ENCODE measurements at places on chromosomes 6 and 20.

GRCh38 chr6:46022106-46022948, 6.7 kb upstream of the CLIC5 start:
- no peak for DNase-seq

GRCh38 chr20:49915380-49916145, at the start of gene SPATA2:
TSS of gene SPATA2 (minus strand) at chr20:49915529. CDS start at chr20:49908490, 7,039 bp downstream.
- peak; percentile 92 for DNase-seq

GRCh38 chr6:12230523-12230922, 59.6 kb upstream of the EDN1 start:
- no peak for DNase-seq

DNA sequence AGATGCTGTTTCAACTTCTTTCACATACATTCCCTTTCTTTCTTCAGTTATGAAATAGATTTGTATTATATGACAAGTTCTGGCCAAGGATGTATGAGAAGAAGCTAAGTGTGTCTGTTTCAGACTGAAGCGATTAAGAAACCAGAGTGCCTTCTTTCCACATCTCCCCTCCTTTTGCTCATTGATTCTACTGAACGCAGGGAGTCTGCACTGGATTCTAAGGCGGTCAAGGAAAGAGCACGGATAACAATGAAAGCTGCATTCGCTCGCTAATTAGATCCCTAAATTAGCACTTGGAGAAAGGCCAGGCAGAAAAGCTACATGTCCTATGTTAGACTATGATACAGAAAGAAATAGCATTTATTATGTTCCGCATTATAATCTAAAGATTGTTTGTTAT, 267.7 kb downstream of the HAO1 start:
- DNase-seq: no peak

DNA sequence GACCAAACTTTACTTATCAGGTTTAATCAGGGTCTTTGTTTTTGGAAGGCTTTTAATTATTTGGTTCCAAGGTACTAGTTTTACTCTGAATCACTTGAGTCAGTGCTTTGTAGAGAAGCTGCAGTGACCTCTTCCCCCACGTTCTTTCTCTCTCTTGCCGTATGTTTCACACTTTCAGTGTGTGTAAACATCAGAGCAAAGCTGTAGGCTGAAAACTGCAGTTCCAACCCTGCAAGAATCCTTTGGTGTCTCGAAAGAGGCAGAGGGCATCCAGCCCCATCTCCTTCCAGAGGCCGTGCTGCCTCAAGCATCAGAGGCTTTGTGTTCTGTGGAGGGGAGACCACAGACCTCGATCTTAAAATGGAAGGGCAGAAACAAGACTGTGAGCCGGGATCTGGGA, 42.1 kb downstream of the CFAP61 start:
- no peak for DNase-seq

DNA sequence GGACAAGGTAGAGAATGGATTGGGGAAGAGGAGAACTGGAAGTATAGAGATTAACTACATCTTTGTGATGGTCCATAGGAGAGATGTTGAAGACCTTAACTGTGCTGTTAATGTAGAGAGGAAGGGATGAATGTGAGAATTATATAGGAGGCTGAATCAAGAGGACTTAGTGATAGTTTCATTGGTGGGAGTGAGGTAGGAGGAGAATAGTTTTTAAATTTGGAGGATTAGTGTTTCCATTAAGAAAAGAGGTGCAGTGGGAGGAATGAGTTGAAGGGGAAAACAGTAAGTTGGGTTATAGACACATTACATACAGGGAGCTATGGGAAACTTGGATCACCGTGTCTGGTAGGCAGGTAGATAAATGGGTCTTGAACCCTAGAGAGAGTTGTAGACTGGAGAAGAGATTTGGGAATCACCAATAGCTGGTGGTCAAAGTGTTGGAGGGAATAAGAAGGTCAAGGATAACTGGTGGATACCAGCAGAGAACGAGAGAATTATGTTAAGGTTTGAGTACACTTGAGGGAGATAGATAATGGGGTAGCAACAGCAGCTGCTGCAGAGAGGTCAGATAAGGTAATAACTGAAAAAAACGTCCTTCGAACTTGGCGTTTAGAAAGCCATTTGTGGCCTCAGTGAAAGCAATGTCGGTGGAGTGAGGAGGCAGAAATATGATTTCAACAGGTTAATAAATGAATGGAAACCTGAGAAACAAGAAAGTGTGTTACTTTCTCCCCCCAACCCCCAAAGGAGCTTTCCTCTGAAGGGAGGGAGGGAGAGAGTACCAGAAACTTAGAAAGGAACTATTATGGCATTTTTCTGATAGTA, 3.1 kb downstream of the C6orf89 start:
- DNase-seq: no peak

GRCh38 chr6:43297644-43298564, at the start of gene SLC22A7:
TSS of gene SLC22A7 (plus strand) at chr6:43298260. CDS start at chr6:43298359, 99 bp downstream.
- no peak for DNase-seq

GRCh38 chr6:108779536-108780275, 68.5 kb upstream of the ARMC2 start:
- no peak for DNase-seq

GRCh38 chr20:54573838-54574237, 98.4 kb downstream of the DOK5 start:
- no peak for DNase-seq

- no peak for DNase-seq
Observed at GRCh38 chr6:24610672-24611071, 35.3 kb downstream of the KIAA0319 start.

- DNase-seq: no peak
Observed at GRCh38 chr6:85977661-85978060, 335.0 kb upstream of the SYNCRIP start.

DNA sequence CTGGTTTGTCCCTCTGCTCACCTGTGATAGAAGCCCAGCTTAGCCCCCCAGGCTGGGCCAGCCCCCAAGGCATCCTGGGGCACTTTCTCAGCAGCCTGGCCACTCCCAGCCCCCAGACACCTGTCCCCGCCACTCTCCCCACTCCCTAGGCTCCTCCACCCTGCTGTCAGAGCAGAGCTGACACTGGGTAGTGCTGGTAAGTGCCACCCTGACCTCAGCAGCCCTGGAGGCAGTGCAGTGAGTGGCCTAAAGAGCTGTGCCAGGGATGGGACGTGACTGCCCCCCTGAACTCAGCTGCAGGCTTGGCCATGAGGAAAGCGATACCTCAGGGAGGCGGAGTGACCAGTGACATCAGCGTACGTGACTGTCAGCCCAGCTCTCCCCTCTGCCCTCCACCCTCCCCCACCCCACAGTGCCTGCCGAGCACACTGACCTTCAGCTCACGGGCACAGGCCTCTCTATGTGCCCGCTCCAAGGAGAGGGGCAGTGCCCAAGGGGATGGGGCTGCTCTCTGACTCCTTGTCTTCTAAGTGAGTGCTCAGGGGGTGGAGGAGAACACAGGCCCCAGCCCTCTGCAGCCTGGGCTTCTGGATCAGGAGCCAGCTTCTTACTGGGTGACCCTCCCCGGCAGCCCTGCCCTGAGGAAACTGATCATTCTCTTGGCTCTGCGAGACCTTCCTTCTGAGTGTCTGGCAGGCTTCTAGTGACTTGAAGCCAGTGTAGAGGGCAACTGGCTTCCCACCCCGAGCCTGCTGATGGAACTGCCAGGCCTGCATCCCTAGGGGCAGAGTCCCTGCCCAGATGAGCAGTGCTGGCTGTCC, 172.7 kb downstream of the MRPL14 start:
- DNase-seq: no peak

DNA sequence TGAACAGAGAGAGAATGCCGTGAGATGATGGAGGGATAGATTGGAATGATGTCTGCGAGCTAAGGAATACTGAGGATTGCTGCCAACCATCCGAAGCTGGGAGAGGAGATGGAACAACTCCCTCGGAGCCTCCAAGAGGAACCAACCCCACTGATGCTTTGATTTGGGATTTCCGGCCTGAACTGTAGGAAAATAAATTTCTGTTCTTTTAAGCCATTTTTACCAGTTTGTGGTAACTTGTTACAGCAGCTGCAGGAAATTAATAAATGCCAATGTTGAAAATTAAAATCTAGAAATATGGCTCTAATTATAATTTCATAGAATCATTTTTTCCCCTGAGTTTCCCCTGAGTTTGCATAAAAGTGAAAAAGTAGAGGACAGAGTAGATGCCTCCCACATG, 14.1 kb downstream of the LRRN4 start:
- no peak for DNase-seq

GRCh38 chr6:48068278-48069251, 42.4 kb downstream of the PTCHD4 start:
- DNase-seq: no peak

GRCh38 chr20:61597996-61598395, 345.9 kb downstream of the CDH4 start:
- DNase-seq: no peak

DNA sequence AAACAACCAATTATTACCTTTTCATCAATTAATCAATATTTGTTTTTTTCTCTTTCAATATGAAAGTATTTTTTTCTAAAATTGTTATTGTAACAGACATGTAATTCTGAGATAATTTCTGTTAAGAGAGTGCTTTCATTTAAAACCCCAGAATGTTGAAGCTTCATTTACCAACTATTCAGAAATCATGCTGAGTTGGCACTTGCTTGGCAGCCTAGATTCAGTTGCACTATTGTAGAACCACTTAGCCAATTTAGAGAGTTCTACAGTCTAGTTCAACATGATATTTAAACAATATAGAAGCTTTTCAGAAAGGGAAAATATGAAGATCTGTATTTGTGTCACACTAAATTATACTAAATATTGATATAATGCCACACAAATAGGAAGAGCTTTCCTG, 56.1 kb upstream of the NKAIN2 start:
- DNase-seq: no peak

GRCh38 chr20:20076297-20077065, 24.1 kb downstream of the CFAP61 start:
- DNase-seq: no peak

- DNase-seq: no peak
Observed at GRCh38 chr6:158955255-158955654, 44.7 kb downstream of the RSPH3 start.

GRCh38 chr20:62830251-62830650, 13.4 kb downstream of the COL9A3 start:
- no peak for DNase-seq

GRCh38 chr6:49553384-49553783, 2.9 kb downstream of the C6orf141 start:
- DNase-seq: no peak

GRCh38 chr6:33297406-33297955, 1.3 kb downstream of the RGL2 start:
- no peak for DNase-seq

DNA sequence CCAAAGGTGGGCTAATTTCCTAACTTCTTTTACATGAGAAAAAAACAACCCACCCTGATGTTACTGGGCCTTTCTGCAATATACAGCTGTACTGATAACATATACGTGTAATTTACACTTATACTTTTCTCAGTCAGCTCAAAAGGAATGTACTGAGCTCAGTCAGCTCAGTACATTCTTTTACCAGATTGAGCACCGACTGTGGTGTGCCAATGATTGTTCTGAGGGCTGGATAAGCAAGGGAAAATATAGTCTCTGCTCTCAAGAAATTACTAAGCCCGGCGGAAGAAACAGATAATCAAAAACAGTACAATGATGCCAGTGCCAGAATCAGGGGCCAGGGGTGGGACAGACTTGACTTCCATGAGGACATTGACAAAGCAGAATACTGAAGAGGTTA, 10.0 kb upstream of the BLOC1S5 start:
- no peak for DNase-seq

- DNase-seq: no peak
Observed at GRCh38 chr6:83182114-83182513, 11.0 kb downstream of the PGM3 start.

- no peak for DNase-seq
Observed at GRCh38 chr20:52469128-52469527, 277.5 kb upstream of the ZFP64 start.

- no peak for DNase-seq
Observed at GRCh38 chr6:50822078-50822476, 3.4 kb downstream of the TFAP2B start.

DNA sequence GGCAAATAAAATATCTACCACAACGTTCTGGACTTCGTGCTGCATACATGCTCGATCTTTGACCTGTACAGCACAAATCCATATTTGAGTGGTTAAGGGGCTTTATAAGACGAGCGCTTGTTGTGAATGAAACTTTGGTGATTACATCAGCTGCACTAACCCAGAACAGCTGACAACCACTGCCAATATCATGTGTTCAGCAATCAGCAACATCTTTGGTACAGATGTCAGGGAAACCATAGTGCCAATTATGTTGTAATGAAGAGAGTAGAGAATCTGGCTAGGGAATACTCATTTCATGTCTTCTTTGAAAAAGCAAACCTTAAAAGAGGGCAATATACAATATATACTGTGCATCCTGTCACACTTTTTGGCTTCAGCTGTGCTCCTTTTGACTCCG, 188.6 kb upstream of the NT5E start:
- DNase-seq: no peak

DNA sequence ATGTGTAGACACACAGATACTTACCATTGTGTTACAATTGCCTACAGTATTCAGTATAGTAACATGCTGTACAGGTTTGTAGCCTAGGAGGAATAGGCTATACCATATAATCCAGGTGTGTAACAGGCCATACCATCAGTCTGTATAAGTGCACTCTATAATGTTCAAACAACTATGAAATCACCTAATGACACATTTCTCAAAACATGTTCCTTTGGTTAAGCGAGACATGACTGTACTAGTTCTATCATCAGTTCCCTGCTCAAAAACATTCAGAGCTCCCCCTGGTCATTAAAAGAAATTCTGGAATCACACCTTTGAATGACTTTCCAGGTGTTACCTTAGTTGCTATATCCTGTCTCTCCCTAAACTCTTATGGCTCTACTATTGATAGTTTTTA, 70.4 kb upstream of the SLC2A12 start:
- DNase-seq: no peak

DNA sequence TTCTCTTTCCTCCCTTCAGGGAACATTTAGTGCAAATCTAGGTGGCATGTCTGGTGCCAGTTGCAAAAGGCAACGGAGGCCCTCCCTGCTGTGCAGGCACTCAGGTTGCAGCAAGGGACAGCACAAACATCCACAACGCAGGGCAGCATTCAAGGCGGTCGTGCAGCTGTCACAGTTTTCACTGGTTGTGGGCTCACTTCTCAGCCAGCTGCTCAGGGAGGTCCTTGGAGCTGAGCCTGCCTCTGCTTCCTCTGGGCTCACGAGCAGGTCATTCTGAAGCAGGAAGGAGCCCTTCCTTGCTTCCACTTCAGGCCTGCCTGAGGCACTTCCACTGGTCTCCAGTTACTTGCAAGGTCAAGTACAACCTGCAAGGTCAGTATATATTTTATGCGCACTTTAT, 3.8 kb upstream of the NPEPL1 start:
- DNase-seq: no peak

DNA sequence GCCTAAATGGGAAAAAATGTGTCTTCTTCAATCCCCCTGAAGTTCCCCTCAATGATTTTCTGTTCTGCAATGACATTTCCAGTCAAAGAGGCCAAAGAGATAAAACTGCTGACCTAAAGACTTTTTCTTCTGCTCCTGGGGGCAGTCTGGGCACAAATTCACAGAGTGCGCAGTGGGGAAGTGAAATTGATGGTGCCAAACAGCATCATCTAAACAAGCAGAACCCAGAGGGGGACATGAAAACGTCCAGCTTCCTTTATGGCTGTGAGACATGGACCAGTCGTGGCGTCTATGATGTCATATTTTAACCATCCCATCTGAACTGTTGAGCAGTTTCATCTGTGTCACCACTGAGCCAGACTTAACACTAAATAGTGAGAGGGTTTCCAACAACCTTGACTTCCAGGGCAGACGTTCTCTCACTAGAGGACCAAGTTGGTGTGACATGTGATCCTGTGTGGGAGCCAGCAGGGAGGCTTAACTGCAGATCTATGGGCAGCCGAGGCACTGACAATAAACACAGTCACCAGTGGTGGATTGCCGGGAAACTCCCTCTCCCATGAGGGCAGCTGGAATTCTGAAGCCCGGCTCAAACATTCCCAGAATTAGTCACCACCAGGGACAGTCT, 12.4 kb downstream of the SCML4 start:
- no peak for DNase-seq
